ENCODE measurements at places on chromosomes 7 and 10.

GRCh38 chr7:24724451-24725190, 32.6 kb downstream of the GSDME start:
- no peak for DNase-seq

- no peak for DNase-seq
Observed at GRCh38 chr7:44262031-44262430, 61.3 kb downstream of the YKT6 start.

- DNase-seq = no peak
Observed at GRCh38 chr10:113543107-113543955, 9.5 kb upstream of the HABP2 start.

- DNase-seq = no peak
Observed at GRCh38 chr10:78578929-78579328, 489.8 kb upstream of the ZMIZ1 start.

DNA sequence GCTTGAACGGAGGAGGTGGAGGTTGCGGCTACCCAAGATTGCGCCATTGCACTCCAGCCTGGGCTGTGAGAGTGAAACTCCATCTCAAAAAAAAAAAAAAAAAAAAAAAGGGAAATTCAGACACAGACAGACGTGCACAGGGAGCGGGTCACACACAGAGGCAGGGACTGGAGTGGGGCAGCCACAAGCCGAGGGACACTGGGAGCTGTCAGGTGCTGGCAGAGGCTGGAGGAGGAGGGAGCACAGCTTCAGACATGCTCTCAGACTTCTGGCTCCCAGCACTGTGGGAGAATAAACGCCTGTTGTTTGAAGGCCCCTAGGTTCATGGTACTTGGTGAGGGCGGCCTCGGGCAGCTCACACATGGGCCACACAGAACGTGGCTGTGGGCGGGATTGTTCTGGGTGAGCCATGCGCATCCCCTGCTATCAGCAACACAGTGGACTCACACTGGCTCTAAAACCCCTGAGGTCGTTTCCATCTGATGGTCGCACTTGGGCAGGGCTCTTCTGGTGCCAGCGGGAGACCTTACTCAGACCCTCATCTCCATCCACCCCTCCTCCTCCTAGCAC, 375.9 kb downstream of the DNAJB6 start:
- DNase-seq = no peak

DNA sequence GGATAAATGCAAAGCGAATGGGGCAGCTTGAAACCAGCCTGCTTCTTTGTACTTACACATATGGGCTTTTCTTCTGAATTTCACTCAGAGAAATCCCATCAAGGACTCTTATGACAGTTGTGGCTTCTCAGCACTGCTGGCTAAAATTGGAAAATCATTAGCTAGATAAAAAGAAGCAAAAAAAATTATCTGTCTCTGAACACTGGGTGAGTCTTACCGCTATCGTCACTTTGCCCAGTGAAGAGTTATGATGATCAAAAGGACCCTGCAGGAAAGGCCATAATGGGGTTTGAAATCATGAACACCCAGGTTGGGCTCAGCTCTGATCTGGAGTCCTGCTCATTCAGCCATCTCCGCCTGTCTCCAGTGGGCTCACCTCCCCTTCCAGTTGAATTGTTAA, 34.3 kb downstream of the AOAH start:
- no peak for DNase-seq

DNA sequence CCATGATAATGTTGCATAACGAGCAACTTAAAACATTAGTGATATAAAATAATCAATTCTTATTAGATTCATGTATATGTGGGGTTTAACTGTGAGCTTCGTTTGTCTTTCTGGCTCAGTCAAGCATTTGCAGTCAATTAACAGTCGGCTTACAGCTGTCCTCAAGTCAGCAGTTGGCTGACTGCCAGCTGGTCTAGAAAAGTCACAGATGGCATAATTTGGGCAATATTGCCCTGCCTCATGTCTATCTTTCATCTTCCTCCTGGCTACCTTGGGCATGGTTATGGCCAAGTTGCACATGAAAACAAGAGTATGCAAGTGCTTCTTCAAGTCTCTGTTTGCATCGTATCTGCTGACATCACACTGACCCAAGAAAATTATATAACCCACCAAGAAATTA, 186.1 kb upstream of the ZWINT start:
- no peak for DNase-seq

GRCh38 chr10:21953585-21954057, 49.9 kb downstream of the DNAJC1 start:
- no peak for DNase-seq

DNA sequence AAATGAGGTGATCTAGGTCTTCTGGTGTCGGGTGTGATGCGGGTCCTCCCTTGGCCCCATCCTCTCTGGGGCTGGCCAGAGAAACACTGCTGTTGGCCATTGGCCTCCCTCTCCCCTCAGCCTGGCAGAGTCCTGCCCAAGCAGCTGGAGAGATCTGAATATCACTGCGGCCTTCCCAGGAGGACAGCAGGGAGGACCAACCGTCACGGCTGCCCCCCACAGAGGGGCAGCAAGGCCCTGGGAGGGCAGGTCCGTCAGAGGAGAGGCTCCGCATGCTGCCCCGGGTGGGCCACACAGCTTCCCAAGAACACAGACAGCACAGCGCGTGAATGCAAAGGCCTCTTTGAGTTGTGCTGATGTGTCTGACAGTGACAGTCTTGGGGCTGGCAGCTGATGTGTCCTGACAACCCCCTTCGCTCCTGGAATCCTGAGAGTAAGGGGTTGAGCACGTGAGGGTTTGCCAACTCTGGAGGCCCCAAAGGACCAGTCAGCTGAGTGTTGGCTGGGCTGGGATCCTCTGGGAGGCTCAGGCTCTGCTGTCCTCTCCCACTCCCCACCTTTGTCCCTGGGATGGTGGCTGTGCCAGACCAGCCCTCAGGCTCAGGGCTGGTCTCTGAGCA, 132.5 kb upstream of the UNC5B start:
- DNase-seq = no peak

GRCh38 chr7:29457565-29458011, 106.0 kb upstream of the PRR15 start:
- no peak for DNase-seq

- DNase-seq = no peak
Observed at GRCh38 chr10:122253605-122254004, 17.5 kb upstream of the BTBD16 start.

DNA sequence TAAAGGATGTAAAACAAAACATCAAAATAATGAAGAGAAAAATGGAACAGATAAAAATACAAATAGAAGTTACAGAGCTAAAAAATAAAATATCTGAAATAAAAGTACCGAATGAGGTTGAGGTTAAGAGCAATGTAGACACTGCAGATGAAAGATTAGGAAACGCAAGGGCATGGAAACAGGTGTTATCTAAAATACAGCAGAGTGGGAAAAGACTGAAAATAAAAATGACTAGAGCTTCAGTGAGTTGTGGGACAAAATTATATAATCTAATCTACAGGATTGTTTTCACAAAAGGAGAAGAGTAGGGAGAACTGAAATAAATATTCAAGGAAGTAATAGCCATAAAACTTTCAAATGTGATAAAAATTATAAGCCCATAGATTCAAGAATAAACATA, 123.8 kb downstream of the PTEN start:
- no peak for DNase-seq

DNA sequence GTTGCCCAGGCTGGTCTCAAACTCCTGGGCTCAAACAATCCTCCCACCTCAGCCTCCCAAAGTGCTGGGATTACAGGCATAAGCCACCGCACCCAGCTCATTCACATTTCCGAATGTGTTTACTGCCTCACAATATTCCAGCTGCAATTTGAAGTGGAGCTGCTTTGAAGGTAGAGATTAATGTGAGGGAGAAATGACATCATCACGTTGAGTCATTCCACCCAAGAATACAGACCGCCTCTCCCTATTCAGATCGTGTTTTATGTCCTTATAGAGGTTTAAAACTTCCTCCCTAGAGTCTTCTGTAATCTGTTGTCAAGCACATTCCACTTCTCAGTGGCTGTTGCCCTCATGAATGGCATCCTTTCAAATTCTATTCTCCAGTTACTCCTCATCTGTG, 100.4 kb upstream of the PDGFA start:
- no peak for DNase-seq

DNA sequence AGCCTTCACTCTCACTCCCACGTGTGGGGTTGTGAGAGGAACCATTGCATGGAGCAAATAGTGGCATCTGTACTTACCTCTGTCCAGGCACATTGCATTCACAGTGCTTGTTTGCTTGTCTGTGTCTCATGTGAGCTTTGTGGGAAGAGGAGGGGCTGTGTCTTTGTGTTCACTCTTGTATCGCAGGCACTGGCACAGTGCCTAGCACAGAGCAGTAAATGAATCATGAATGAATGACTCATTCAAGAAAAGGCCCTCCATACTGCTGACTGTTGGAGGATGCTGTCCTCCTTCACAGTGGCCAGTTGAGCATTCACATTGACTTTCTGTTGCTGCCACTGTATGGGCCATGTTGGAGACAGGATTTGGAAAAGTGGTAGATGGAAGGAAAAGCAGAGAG, 125.3 kb downstream of the SORCS3 start:
- DNase-seq = no peak

- no peak for DNase-seq
Observed at GRCh38 chr7:125136341-125136740, 206.7 kb upstream of the POT1 start.
